ENCODE measurements at places on chromosomes 7 and 10. TPM values are rescaled to one million over a fixed set of nuclear protein-coding genes. Genes with fewer than 3 reads are reported as not detected.

- DNase-seq: peak; percentile 87
Measured at GRCh38 chr10:102225646-102226541, at the start of gene ELOVL3. Gene ELOVL3, plus strand, starts transcription at chr10:102226299. Its CDS starts 250 bp downstream, at chr10:102226549.

GRCh38 chr7:11625669-11626068 lies 206.3 kb downstream of the THSD7A start:
- no peak for DNase-seq

DNA sequence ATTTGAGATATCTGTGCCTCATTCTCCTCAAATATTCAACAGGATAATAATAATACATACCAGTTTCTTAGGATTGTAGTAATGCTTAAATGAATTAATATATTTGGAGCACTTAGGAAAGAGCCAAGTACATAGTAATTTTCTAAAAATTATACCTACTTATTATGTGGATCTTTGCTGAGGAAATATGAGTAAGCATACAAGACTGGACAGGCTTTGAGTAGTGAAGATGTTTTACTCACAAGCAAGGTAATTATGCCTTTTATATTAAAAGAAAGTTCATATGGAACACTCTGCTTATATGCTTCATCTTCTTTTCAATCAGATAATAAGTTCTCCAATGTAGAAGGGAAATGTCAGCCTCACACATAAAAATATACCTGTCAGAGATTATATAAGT lies 337.5 kb upstream of the KAT6B start:
- DNase-seq: no peak

DNA sequence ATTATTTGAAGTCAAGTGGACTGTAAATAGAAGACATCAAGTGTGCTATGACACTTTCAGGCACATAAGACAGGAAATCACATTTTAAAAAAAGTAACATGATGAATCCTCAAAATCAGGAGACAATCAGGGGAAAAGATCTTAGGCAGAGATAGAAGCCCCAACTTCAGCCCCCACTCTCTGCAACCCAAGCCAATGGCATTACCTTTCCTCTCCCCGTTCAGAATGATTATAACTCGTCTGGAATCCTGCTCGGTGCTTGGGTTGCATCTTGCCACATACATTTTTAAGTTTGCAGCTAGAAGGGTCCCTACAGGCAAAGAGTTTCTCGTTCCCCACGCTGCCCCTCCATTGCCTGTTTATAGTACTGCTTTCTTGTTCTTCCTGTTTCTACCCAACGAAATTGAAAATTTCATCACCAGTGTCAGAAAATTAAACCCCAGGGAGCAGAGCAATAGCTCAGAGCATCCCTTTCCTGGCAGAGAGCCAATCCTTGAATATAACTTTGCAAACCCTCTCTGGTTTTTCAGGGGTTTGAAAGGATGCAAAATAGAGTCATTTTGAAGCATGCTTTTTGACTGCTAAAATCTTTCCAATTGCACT lies 260.5 kb upstream of the AOAH start:
- DNase-seq: no peak

DNA sequence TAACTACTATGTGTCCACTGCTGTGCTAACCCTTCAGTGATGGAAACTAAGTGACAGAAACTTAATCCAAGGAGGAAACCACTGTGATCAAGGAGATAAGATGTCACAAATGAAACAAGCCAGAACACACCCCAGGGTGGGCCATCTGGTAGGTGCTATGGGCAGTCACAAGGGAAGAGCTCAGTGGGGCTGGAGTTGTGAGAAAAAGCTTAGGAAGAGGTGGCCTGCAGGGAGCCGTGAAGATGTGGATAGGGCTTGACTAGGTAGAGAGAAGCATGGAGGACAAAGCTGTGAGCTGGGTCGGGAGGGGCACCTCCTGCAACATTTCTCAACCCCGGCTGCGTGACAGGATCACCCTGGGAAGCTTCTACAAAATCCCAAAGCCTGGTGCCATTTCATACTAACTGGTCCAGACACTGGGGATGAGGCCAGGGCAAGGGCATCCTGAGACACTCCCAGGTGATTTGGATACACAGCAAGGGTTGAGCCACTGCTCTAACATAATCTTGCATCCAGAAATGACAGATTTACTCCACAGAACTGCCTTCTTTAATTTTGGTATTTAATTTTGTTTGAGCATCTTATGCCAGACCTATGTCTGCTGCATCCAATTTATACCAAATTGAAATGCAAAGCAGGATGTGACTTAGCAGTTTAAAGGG lies 69.3 kb downstream of the OSBPL3 start:
- no peak for DNase-seq

DNA sequence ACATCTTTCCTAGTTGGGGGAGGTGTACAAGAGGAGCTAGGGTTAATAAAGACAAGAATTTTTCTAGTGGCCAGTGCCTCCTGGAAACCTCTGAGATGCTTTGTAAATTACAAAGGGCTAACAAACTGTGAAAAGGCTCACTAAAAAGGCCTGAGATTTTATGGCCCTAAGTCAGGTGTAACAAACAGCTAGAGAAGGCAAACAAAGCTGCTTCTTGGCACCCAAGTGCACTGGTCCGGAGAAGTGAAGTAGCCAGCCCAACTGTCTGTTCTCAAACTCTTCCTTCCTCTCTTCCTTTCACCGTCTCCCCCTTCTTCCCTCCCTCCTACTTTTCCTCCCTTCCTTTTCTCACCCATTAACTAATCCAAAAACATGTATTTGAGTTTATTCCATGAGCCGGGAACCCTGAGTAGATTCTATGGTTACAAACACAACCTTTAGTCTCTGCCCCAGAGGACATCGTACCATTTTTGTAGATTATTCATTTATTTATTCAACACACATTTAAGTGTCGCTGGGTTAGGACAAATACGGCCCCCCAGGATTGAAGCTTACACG lies 143.4 kb upstream of the PCGF5 start:
- no peak for DNase-seq

DNA sequence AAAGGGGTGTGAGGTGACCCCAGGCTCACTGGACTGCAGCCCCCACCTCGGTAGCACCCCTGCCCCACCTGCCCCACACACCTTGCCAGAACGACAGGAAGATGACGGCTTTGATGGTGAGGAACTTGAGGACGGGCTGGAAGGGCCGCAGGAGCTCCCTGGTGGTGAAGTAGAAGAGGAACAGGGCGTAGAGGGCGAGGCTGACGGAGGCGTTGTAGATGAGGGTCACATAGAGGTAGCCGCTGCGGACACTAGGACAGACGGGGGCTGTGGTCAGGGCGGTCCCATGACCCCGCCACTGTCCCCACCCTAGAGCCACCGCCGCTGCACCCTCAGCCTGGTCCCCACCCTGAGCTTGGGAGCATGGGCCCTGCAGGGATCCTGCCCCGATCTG lies 7.6 kb downstream of the TMEM184A start:
- DNase-seq: no peak

DNA sequence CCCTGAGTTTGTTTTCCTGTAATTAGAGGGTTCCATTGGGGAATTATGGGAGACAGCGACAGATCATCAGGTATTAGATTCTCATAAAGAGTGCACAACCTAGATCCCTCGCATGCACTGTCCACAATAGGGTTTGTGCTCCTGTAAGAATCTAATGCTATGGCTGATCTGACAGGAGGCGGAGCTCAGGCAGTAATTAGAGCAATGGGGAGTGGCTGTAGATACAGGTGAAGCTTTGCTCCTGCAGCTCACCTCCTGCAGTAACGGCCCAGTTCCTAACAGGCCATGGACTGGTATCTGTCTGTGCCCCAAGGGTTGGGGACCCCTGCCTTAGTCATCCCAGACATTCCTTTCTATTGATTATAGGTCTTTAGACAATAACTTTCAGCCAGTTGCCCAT lies 894 bp upstream of the ZSCAN21 start:
- no peak for DNase-seq

DNA sequence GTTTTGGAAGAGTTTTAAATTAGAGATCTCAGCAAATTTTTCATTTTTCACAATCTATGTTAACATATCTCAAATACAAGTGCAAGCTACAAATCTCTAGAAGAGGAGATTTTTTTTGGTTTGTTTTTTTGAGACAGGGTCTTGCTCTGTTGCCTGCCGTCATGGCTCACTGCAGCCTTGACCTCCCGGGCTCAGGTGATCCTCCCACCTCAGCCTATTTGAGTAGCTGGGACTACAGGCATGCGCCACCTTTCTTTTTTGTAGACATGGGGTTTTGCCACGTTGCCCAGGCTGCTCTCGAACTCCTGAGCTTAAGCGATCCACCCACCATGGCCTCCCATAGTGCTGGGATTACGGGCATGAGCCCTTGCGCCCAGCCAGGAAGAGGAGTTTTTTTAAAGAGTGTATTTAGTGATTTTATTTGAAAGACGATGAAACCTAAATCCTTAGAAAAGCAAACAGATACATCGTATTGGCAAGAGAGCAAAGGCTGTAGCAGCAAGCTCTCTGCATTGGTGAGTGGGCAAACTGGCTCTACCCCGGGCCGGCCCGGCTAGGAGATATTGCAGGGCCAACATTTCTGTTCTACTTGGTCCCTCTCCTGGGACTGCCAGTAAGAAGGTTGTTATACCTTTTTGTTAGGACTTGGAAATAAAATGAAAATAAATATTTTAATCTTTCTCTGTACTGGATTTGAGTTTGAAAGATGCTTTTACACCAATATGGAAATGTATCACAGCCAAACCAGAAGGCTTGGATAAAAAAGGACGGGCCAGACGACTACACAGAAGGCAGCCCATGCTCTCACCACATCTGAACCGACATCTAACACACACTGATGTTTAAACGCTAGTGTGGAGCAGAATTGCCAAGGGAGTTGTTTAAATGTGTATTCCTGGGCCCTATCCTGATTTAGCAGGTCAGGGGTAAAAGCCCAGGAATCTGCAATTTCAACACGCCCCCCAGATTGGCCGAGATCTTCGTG lies 49.6 kb upstream of the RHEB start:
- no peak for DNase-seq

GRCh38 chr10:818526-819220 lies 112.8 kb downstream of the LARP4B start:
- no peak for DNase-seq

The SIRT1 gene
- 20.1 TPM for polyA plus RNA-seq

The ATG9B gene
- 15.4 TPM for polyA plus RNA-seq

The CPEB3 gene
- 1.6 TPM for polyA plus RNA-seq

The OR2A12 gene
- polyA plus RNA-seq: not detected
